NCI-H526 (cell line): ENCODE measurements at places on chromosomes 5 and 9.
A peak's percentile ranks its signal among the peaks of the same experiment; 100 is the strongest.

- DNase-seq = no peak
Measured at GRCh38 chr9:133866946-133867345, 125.2 kb downstream of the VAV2 start.

DNA sequence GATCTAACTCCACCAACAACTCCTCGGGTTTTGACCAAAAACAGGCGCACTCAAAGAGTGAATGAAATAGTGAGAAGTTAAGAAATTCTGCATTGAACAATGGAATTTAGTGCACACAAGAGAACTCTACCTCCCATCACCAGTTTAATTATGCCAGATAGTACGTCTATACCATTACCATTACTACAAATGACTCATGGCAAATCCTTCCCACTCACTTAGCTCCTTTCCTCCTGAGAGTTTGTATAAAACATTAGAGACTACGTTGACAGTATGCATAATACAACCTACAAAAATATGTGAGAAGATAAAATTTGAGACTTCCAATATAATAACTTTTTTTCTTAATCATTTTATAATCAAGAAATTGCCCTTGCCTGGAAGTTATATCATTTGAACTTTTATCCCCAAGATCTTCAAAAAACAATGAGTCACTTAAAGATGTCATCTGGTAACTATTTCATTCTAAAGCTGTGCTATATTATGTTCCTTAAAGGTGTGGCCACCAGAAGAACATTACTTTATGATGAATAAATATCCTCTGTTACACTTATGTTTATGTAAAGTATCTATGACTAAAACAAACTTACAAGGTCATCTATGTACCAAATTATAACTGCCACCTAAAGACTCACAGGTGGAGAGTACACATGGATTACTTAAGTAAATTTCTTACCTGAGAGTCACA lies 297.9 kb upstream of the PTGER4 start:
- no peak for DNase-seq

- DNase-seq = peak; percentile 49
Measured at GRCh38 chr5:4542145-4542778, 597.9 kb upstream of the ADAMTS16 start.

- DNase-seq = no peak
Measured at GRCh38 chr9:125537442-125538091, 169.4 kb downstream of the MAPKAP1 start.

DNA sequence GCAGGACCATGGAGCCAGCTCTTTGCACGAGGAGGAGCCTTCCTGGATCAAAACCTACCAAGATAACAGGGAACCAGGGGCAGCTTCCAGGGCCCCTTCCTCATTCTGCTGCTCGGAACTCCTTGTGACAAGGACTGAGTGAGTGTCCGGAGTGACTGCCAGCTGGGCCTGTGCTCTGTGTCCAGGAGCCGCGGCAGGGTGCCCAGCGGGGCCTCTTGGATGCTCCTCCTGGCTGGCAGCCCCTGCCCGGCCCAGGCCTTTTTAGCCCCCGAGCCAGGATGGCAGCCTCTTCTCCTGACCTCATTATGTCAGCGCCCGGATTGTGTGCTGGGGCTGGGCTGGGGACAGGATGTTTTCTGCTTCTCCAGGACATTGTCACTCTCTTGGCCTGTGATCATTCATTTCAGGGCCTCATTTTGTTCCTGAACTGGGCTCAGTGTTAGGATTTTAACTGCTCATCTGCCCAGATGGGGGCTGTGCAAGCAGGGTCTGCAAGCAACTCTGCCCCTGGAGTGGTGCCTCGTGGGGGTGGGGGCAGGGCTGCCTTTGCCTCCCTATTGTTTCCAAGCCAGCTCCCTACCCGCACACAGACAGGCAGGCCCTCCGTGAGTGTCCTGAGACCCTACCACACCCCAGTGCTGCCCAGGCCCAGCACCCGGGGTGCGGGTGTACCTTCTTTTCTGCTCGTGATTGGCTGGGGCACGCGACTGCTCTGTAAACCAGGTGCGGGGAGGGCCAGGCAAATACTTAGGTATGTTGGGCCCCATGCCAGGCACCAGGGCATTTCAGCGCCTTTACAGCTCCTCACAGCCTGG lies 161.6 kb downstream of the COL23A1 start:
- no peak for DNase-seq

- no peak for DNase-seq
Measured at GRCh38 chr5:112159435-112159834, 259.6 kb downstream of the EPB41L4A start.
